ENCODE measurements at places on chromosomes 6 and 20. TPM values are rescaled to one million over a fixed set of nuclear protein-coding genes. Genes with fewer than 3 reads are reported as not detected.

- peaks cover 3% of the 10 kb centered on the region for H3K4me1 ChIP-seq
- no peaks in the 10 kb centered on the region for H3K36me3 ChIP-seq
- no peak overlapping the region for H3K27ac ChIP-seq
- peaks cover 37% of the 10 kb centered on the region for H3K27me3 ChIP-seq
- no peak overlapping the region for H3K4me3 ChIP-seq
- DNase-seq: no peak
Observed at GRCh38 chr6:32936239-32937152, 4.3 kb downstream of the HLA-DMB start.

GRCh38 chr20:51643390-51643789, 100.9 kb upstream of the NFATC2 start:
- peaks cover 17% of the 10 kb centered on the region for H3K4me1 ChIP-seq
- no peak for DNase-seq
- no peaks in the 10 kb centered on the region for H3K36me3 ChIP-seq
- no peaks in the 10 kb centered on the region for H3K27me3 ChIP-seq

DNA sequence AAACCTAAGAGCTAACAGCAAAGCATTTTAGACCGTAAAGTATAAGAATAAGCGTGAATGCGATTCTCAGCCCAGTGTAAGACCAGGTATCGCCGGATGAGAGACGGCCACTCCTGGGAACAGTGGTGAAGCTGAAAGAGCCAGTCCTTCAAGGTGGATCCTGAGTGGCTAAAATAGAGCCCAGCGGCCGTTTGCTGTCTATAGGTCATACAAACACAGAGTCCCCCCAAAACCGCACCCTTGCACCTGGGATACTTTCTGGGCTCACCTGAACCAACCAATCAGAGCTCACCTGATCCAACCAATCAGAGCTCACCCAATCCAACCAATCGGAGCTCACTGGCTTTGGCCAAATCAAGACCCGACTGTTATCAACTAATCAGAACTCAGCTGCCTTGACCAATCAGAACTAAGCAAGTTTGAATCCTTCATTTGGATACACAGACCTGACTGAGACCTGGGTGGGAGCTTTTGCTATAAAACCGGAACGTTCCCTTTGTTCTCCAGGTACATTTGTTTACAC, 248.2 kb downstream of the DLL1 start:
- 0 out of 2 replicates have a peak, but pooled peaks cover 4% of the 10 kb centered on the region for H3K27me3 ChIP-seq
- no peak overlapping the region for H3K4me3 ChIP-seq
- no peaks in the 10 kb centered on the region for H3K4me1 ChIP-seq

GRCh38 chr20:14569641-14570040, 232.2 kb upstream of the FLRT3 start:
- DNase-seq: no peak
- H3K27me3 ChIP-seq: no peaks in the 10 kb centered on the region
- H3K4me1 ChIP-seq: no peaks in the 10 kb centered on the region
- no peaks in the 10 kb centered on the region for H3K36me3 ChIP-seq

DNA sequence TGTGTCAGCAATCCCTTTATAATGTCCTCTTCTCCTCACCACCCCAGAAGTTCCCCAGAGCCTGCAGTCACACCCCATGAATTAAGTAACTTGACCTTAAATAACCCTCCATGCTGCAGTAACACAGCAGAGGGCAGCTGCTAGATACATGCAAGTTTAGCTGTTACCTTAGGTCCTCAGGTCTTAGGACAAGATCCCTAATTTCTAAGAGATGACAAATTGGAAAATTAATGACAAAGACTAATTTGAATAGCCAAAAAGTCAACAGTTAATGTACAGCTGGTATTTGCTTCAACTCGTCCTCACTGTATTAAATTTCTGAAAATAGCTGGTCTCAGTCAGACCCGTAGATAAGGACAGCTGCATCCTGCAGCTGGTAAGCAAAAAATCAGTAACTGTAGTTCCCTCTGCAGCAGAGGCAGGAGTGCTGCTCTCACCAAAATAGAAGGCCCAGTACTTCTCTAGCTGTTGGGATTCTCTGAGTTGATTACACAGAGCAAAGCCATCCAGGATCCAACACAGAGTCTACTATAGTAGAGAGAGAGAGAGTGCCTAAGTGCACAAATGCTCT, 62.4 kb downstream of the TNFRSF21 start:
- H3K27ac ChIP-seq: no peak overlapping the region
- no peaks in the 10 kb centered on the region for H3K27me3 ChIP-seq
- no peak overlapping the region for H3K4me3 ChIP-seq
- H3K4me1 ChIP-seq: peaks cover 14% of the 10 kb centered on the region
- H3K36me3 ChIP-seq: peaks cover 39% of the 10 kb centered on the region

- DNase-seq: peak; percentile 72
- peaks cover 28% of the 10 kb centered on the region for H3K36me3 ChIP-seq
- H3K27ac ChIP-seq: peak overlapping the region; percentile 95
Observed at GRCh38 chr20:45341939-45342854, 6.0 kb downstream of the SDC4 start.

DNA sequence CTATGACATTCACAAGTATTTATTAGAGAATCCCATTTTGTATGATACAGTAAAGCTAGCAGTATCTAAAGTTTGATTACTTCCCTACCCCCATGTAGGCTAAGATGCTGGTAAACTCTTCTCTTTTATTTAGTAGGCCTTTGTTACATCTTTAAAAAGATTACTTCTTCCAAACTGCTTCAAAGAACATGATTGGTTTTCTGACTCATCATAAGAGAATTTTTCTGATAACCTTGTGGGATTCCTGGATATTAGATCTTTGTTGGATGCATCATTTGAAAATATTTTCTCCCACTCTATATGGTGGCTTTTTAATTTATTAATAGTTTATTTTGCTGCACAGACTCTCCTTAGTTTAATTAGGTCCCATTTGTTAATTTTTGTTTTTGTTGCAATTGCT, 898.3 kb upstream of the ADGRB3 start:
- H3K36me3 ChIP-seq: no peaks in the 10 kb centered on the region
- no peaks in the 10 kb centered on the region for H3K4me1 ChIP-seq
- DNase-seq: no peak

GRCh38 chr20:1370548-1371110, 22.2 kb downstream of the FKBP1A start:
- no peaks in the 10 kb centered on the region for H3K27me3 ChIP-seq
- DNase-seq: peak; percentile 37
- H3K36me3 ChIP-seq: peaks cover 67% of the 10 kb centered on the region
- H3K4me1 ChIP-seq: peaks cover 54% of the 10 kb centered on the region
- 0 out of 2 replicates have a peak overlapping the region, but pooled peaks have one; percentile 16 for H3K27ac ChIP-seq

GRCh38 chr20:34956041-34956458, 382 bp downstream of the MYH7B start:
- no peaks in the 10 kb centered on the region for H3K27me3 ChIP-seq
- no peaks in the 10 kb centered on the region for H3K36me3 ChIP-seq
- DNase-seq: no peak

- H3K27ac ChIP-seq: no peak overlapping the region
- DNase-seq: no peak
- no peaks in the 10 kb centered on the region for H3K27me3 ChIP-seq
- no peaks in the 10 kb centered on the region for H3K4me1 ChIP-seq
- H3K36me3 ChIP-seq: no peaks in the 10 kb centered on the region
Observed at GRCh38 chr6:5044866-5045265, 40.3 kb upstream of the PPP1R3G start.

GRCh38 chr20:37911261-37911660, 8.3 kb downstream of the VSTM2L start:
- H3K4me1 ChIP-seq: peaks cover 20% of the 10 kb centered on the region
- no peaks in the 10 kb centered on the region for H3K27me3 ChIP-seq
- H3K4me3 ChIP-seq: no peak overlapping the region
- no peak for DNase-seq
- no peak overlapping the region for H3K27ac ChIP-seq

GRCh38 chr6:152458648-152459644, 178.2 kb downstream of the SYNE1 start:
- H3K27me3 ChIP-seq: no peaks in the 10 kb centered on the region
- H3K4me1 ChIP-seq: peaks cover 5% of the 10 kb centered on the region
- no peak overlapping the region for H3K27ac ChIP-seq
- peak; percentile 10 for DNase-seq
- H3K4me3 ChIP-seq: no peak overlapping the region

DNA sequence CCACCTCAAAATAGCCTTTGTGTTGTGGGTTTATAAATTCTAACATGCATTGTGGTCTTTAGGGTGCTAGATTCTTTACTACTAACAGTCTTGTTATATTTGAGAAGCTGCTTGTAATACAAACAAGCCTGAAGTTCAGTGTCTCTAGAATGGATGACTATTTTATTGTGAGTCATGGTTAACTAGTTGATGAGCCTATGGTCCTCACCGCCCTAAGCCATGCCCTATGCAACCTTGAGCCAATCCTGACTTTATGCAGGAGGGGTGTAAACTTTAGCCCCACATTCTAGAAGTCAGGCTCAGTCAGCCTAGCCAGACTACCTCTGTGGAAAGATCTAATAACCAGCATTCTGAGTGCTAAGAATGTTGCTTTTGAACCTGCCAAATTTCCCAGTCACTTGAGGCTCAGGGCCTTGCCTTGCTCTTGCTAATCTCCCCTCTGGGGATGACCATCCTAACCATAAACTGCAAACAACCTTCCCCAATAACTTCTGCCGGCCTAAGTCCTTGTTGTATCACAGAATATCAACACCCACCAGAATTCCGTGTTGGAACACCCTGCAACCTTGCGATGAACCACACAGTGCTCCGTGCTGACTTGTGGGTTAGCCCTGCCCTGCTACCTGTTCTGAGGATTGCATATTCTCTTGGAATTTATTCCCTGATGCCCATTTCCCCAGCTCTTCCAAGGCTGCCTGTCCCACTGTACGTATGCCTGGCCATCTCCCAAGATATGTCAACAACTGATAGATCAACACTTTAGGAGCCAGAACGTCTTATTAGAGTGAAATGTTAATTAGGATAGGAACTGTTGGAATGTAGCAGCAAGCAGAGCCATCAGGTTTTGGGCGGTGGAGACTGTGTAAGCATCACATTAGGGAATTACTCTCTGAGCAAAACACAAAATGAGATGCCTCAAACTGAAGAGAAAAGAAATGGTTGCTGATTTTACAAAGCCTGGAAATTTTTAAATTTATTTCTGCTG, 71.7 kb upstream of the CEP85L start:
- no peaks in the 10 kb centered on the region for H3K36me3 ChIP-seq
- peaks cover 6% of the 10 kb centered on the region for H3K4me1 ChIP-seq
- DNase-seq: peak; percentile 40
- H3K4me3 ChIP-seq: no peak overlapping the region
- no peaks in the 10 kb centered on the region for H3K27me3 ChIP-seq
- no peak overlapping the region for H3K27ac ChIP-seq

DNA sequence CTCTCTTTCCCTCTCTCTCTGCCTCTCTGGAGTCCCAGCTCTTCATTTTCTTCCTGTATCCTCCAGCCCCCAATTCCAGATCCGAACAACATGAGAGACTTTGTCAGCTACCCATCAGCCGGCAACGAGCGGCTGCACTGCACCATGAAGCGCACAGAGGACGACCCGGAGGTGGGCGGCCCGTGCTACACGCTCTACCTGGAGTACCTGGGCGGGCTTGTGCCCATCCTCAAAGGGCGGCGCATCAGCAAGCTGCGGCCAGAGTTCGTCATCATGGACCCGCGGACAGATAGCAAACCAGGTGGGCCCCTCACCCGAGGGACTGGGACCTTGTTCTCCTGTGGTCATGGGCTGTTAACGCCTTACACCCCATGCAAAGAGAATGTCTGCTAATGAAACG, 78.9 kb upstream of the TMEM181 start:
- peak overlapping the region; percentile 75 for H3K27ac ChIP-seq
- no peak for DNase-seq
- H3K36me3 ChIP-seq: 0 out of 2 replicates have a peak, but pooled peaks cover 4% of the 10 kb centered on the region
- no peaks in the 10 kb centered on the region for H3K27me3 ChIP-seq

DNA sequence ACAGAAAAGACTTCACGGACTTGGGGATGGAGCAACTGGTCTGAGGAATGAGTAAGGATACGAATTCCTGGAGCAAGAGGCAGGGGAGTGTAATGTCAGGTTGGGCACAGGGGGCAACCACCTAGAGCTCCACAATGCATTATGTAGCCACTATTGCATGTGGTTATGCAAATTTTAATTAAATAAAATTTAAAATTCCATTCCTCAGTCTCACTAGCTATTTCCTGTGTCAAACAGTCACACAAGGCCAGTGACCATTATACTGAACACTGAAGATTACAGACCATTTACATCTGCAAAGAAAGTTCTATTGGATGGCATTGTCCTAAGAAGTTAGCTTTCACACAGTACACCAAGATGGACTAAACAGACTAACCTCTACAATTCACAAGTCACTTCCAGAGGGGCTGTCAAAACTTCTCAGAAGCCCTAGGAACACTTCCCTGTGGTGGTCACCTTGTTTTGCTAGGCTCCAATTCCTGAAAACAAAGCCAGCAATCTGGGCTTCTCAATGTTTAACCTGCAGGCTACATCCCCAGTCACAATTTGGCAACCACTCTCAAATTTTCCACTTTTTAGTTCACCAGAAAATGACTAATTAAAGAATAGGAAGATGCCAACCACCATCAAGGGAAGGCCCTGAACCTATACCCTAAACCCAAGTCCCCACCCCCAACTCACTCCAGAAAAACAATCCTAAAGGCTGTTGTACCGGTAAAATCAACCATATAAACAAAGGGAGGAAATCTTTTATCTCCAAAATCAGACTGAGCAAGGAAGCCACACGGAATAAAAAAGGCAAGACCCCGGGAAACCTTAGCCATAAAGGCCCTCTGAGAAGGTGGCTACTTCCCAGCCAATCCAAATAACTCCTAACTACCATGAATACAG, 34.2 kb upstream of the C20orf203 start:
- DNase-seq: no peak
- H3K27me3 ChIP-seq: no peaks in the 10 kb centered on the region
- H3K4me1 ChIP-seq: peaks cover 9% of the 10 kb centered on the region
- H3K36me3 ChIP-seq: no peaks in the 10 kb centered on the region
- no peak overlapping the region for H3K27ac ChIP-seq
- H3K4me3 ChIP-seq: no peak overlapping the region

- DNase-seq: peak; percentile 53
- H3K4me3 ChIP-seq: no peak overlapping the region
- no peaks in the 10 kb centered on the region for H3K4me1 ChIP-seq
Observed at GRCh38 chr20:17617212-17617867, 47.5 kb downstream of the DSTN start.

DNA sequence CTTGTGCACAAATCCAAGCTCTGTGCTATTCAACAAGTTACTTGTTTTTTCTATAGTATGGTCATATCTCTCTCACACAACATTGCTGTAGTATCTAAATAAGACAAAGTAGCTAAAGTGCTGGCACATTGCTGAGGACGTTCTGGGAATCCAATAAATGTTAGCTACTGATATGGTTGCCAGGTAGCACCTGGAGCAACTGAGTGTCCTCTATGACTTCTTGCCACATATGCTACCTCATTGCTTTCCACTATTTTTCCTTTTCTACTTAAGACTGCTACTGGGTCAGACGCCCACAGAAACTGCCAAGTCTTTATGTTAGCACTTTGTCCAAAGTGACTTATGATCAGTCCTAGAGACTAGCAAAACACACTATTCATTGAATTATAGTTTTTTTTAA, 85.3 kb downstream of the SYCP2 start:
- H3K4me1 ChIP-seq: peaks cover 38% of the 10 kb centered on the region
- no peaks in the 10 kb centered on the region for H3K27me3 ChIP-seq
- 0 out of 2 replicates have a peak, but pooled peaks cover 5% of the 10 kb centered on the region for H3K36me3 ChIP-seq
- no peak overlapping the region for H3K4me3 ChIP-seq

VSX1 gene
- not detected for total RNA-seq

TGM2 gene
- total RNA-seq: 773 TPM

BHLHE23 gene
- not detected for total RNA-seq

HAO1 gene
- total RNA-seq: not detected

SCUBE3 gene
- total RNA-seq: 2.4 TPM

GTSF1L gene
- not detected for total RNA-seq

RIPOR3 gene
- total RNA-seq: not detected

SYNCRIP gene
- total RNA-seq: 63.8 TPM

CGA gene
- total RNA-seq: not detected

ZNF512B gene
- 18.0 TPM for total RNA-seq

HMGN4 gene
- total RNA-seq: 54.8 TPM

All from PC-3 (cell line).